ENCODE measurements at places on chromosomes 13 and 19. TPM values are rescaled to one million over a fixed set of nuclear protein-coding genes. Genes with fewer than 3 reads are reported as not detected.

TSSK6 gene
- total RNA-seq: 4.4 TPM

GRCh38 chr19:3189702-3190469 lies 4.2 kb downstream of the NCLN start:
- no peak for DNase-seq

DNA sequence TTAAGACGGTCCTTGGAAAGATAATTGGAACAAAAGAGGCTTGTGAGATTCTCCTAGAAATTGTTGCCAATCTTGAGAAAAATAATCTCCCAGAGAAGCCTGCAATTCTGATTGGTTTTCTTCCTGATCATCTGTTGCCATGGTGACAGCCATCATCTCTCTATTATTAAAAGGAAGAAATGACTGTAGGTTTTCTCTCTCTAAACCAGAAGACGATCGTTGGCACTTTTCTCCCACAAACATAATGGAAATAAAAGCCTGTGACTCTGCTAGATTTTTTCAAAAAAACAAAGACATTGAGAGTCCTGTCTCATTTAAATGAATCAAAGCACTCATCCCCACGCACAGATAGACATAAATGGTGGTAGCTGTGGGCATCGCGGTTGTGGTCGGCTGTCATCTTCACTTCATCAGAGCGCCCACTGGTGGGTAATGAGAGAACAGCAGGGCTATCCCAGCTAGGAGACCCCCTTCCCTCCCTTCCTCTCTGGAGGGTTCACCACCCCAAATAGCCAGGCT lies 21.7 kb upstream of the CALM3 start:
- peak; percentile 26 for DNase-seq

HNRNPUL1 gene
- 263 TPM for total RNA-seq

GRCh38 chr13:24511019-24511815 lies 1.4 kb downstream of the PARP4 start:
- DNase-seq: peak; percentile 88
